NCI-H510A (cell line): ENCODE measurements at places on chromosomes 5 and 9.

GRCh38 chr9:111056538-111056937 lies 18.3 kb upstream of the LPAR1 start:
- DNase-seq: no peak

- DNase-seq: no peak
Measured at GRCh38 chr5:175250426-175250825, 193.6 kb downstream of the DRD1 start.

- DNase-seq: no peak
Measured at GRCh38 chr5:95153511-95153910, 131.4 kb downstream of the MCTP1 start.

GRCh38 chr5:178793151-178793550 lies 62.7 kb upstream of the ZNF354A start:
- DNase-seq: no peak

DNA sequence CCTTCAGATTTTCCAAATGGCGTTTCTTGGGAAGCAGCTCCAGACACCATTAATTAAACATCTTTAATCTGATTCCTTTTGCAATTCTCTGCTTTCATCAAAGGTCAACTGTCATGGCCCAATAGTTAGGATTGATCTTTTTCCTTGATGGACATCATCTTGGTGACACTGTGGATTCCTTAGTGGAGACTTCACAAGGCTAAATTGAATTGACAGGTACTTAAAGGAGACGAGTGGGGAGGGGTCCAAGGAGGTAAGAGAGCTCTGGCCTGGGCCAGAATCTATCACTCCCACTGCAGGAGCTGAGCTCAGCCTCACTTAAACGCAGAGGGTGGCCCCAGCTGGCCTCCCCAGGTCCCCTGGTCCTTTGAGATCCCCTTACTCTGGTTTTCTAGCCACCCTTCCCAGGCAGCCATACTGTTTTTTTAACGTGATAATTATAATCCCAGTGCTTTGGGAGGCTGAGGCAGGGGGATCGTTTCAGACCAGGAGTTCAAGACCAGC lies 9.9 kb upstream of the HMCN2 start:
- DNase-seq: no peak

DNA sequence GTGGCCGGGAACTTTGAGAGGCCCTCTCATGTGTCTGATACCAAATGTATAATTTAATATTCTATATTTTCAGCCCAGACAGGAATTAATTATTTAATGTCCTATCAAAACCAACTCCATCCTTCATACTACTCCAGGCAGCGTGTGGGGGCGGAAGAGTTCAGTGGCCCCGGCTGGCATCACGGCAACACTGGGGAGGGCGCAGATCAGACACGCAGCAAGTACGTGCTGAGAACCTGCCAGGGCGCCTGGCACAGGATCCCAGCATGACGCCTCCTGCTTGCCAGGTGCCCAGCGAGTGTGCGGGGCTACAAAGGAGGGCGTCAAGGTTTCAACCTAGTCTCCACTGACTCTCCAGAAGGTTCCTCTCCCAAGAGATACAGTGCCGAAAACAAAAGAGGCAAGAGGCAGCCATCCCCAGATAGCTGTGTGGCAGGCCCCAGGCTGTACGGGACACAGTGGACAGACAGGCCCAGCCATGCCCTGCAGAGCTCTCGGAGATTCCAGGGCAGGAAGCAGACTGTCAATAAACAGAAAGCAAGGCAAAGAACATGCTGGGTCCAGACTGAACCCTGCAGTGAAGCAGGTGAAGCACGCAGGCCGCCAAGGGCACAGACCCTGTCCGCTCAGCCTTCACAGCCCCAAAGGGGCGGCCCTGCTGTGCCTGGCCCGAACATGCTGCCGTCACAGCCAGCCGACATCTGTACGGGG lies 110.3 kb downstream of the VAV2 start:
- DNase-seq: peak; percentile 43

DNA sequence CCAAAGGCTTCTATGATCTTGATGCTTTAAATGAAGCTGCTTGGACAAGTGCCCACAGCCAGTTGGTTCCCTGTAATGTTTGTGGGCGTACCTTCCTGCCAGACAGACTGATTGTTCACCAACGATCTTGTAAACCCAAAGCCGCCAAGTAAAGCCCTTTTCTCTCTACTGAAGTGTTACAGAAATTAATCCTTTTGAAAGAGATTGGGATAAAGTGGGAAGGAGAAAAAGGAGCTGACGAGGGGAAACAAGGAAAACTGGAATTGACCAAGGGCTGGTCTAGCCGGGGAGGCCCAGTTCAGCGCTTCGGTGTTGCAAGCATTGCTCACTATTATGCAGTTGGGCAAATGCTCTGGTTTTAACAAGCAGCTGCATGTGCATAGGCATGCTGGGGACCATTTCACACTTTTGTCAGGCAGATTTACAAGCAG lies 53.2 kb downstream of the ZNF474 start:
- DNase-seq: no peak

DNA sequence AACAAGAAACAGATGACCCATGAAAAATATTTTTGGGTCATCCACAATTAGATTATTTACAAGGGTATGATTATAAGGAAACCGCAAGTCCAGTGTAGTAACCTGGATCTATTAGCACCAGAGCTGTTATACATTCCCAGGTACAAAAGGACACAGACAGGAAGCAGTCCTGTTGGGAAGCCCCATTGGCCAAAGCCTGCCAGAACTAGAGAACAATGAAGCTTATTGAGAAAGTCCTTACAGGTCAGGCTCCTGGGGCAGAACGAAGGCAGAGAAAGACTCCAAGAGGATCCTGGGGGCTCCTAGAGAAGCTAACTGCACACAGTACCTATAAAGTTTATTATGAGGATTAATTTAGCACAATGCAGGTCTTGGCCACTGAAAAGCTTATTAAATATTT lies 169.9 kb downstream of the PARP8 start:
- DNase-seq: no peak

- no peak for DNase-seq
Measured at GRCh38 chr5:87411973-87412629, 629 bp downstream of the CCNH start.

- DNase-seq: no peak
Measured at GRCh38 chr5:38922199-38922598, 76.4 kb downstream of the OSMR start.

DNA sequence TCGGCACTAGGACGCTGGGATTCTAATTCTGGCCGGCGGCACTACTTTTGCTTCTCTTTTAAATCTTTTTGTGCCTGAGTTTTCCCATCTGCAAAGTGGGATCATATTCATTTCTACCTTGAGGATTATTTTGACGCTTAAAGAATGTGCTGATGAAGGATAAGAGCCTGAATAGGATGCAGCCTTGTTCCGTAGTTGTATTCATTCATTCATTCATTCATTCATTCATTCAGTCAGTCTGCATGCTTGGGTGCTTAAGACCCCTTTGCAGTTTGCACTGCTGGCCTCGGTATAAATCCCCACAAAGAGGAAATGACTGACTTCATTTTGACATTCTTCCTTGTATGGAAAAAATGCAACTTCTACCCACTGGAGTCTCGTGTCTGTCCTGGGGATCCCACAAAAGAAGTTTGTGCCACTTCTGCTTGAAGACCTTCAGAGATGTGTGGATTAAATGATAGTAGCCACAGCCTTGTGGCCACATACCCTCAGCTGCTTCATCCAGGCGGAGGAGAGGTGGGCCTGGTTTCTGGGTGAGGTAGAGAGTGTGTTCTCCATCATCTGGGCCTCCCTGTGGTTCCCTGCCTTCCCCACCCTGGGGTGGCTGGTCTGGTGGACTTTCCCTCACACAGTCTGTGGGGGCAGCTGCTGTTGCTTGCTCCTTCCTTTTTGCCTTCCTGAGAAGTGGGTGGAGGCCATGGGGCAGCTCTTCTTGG lies 62.6 kb downstream of the PPARGC1B start:
- DNase-seq: no peak

GRCh38 chr5:125198270-125198974 lies 452.0 kb upstream of the ZNF608 start:
- peak; percentile 63 for DNase-seq

DNA sequence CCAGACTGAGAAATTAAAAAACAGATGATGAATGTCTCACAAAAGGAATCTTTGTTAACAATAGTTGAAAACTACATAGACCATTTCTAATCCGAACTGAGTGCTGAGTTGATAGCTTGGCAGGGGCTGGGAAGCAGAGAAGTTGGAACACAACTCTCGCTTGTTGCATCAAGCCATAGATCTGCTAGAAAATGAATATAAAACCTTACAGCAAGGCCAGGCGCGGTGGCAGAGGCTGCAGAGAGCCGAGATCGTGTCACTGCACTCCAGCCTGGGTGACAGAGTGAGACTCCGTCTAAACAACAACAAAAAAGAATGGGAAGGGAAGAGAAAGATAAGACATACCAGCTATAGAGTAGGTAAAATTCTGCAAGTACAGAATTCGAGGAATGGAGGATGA lies 28.0 kb upstream of the SPZ1 start:
- DNase-seq: no peak

DNA sequence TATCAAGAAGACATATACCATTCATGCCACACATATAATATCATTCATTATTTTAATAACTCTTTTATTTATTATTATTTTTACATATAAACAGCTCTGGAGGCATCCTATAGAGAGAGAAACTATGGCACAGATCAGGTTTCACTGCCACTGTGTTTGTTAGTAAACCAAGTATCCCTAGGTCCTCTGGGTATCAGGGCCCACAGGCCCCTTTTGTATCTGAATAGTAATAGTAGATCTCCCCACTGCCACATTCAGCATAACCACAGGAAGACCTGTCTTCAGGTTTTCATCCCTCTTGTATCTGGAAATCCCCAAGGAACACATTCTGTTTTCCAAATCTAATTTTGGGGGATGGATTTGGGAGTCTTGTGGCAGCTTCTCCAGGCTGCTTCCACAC lies 94.0 kb downstream of the SPATA31D1 start:
- no peak for DNase-seq

- no peak for DNase-seq
Measured at GRCh38 chr9:82188817-82189216, 200.2 kb downstream of the SPATA31D1 start.

DNA sequence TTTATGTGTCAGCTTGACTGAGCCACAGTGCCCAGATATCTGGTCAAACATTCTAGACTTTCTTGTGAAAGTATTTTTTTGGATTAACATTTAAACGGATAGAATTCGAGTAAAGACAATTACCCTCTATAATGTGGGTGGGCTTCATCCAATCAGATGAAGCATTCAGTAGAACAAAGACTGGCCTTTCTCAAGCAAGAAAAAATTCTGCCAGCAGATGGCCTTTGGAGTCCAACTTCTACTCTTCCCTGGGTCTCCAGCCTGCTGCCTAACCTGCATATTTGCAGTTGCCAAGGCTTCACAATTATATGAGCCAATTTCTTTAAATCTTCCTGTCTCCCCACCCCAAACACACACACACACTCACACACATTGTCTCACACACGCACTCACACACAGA lies 86.4 kb downstream of the MED10 start:
- peak; percentile 17 for DNase-seq

GRCh38 chr9:34809504-34810186 lies 99.7 kb upstream of the CCL21 start:
- DNase-seq: no peak
